Tongue (tissue), 3 donors: ENCODE measurements at places on chromosomes 1 and 21.
A peak's percentile ranks its signal among the peaks of the same experiment; 100 is the strongest.

DNA sequence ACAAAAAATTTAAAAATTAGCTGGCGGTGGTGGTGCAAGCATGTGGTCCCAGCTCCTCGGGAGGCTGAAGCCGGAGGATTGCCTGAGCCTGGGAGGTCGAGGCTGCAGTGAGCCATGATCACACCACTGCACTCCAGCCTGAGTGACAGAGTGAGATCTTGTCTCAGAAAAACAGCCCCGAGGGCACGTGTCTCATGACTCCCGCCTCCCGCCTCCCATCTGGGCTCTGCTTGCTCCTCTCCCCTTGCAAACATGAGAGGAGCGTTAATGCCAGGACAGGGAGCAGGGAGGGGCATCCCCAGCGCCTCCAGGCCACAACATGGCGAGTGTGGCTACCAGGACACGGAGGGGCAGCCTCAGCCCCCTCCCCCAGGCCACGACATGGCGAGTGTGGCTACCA is 28.3 kb downstream of the FAAP20 start:
- no peak for DNase-seq

DNA sequence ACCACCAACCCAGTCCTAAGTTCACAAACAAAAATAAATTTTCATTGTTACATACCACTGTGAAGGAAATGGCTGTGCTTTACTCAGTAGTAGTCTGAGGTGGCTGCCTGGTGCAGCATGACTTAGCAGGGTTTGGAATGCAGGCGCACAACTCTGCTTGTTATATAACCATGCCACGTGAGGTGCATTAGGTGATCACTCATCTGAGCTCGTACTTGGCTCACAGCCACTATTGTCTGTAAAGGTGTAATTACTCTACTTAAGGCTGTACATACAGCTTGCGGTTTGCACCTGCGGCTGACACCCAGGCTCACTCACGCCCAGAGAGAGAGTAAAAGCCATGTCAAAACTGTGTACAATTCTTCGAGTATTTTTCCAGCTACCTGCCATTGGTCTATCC is 599.4 kb downstream of the LTN1 start:
- peak; percentile 50 for DNase-seq

DNA sequence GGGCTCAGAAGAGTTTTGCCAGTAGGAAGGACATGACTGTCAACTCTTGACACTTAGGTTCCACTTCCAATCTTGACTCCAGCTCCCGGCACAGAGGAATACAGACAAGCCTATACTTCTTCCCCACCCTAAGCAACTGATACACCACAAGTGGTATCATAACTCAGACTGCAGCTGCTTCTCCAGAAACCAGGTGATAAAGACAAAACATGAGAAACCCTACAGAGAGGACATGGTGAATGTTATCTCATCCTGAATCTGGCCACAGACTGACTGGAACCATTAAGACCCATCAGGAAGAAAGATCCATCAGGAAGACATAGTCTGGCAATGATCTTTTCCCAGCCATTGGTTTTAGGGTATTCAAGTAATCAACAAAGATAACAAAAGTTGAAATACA is 13.8 kb downstream of the PAXBP1 start:
- no peak for DNase-seq

GRCh38 chr1:182260516-182260915 is 131.1 kb downstream of the GLUL start:
- no peak for DNase-seq

DNA sequence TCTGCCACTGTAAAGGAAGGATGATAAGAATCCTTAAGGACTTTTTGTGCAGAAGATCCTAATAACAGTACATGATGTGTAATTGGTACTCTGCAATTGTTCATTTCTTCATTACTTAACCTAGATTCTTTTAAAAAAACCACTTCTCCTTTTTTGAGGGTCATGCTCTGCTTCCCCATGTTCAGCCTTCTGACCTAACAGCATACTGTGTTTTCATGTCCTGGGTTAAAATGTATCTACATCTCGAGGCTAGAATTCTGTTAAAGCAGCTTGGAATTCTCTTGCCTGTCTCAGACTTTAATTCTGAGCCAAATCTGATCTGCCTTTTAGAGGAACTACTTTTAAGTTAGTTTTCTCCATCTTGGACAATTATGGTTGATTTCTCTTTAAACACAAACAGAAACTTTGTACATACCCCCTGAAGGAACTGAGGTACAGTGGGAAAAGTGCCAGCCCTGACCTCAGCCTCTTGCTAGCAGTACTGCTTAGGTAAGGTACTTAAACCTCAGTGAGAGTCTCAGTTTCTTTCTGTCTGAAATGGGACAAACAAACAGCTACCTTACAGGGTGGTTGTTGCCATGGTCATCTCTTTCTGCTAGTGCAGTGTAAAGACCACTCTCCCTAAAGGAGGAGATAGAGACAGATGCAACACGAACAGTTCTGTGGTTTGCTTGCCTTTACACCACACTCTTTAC is 103.2 kb upstream of the DYNLT5 start:
- no peak for DNase-seq
